ENCODE measurements at places on chromosomes 12 and 14. TPM values are rescaled to one million over a fixed set of nuclear protein-coding genes. Genes with fewer than 3 reads are reported as not detected.
A peak's percentile ranks its signal among the peaks of the same experiment; 100 is the strongest.

DNA sequence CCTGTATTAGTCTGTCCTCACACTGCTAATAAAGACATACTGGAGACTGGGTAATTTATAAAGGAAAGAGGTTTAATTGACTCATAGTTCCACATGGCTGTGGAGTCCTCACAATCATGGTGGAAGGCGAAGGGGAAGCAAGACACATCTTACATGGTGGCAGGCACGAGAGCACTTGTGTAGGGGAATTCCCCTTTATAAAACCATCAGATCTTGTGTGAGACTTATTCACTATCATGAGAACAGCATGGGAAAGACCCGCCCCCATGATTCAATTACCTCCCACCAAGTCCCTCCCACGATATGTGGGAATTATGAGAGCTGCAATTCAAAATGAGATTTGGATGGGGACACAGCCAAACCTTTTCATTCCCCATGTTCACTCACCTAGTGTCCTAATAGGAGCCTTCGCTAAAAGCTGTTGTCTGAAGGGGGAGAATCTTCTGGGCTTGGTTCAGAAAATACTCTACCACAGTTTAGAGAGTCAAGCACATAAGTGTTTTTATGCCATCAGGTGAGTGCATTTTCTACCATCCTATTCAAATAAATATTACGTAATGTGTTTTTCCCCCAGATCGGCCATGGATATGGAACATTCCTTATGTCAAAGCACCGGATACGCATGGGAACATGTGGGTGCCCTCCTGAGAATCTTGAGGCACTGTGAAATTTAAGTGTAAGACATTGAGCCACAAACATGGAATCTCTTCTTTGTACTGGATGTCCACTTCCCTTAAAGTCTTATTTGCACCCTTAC, 19.1 kb upstream of the KCNK13 start:
- DNase-seq: no peak

- no peak for DNase-seq
Observed at GRCh38 chr12:119005913-119006312, 24.6 kb downstream of the SRRM4 start.

DNA sequence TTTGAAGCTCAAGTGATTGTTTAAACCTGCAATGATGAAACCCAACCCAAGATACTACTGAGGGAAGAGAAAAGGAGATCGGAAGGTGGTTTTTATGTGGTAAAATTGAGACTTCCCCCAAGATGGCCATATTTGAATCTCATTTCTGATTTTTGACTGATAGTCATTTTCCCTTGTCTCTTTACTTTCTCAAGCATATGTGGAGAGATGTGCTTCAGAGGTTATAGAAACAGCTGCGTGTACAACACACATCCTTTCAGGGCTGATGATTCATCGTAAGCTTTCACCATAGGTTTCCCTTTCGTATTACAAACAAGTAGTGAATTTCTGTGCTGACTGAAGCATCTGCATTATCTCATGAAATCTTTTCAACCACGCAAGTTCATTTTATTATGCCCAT, 276.2 kb downstream of the EMP1 start:
- DNase-seq: no peak

- DNase-seq: peak; percentile 70
Observed at GRCh38 chr12:31922341-31923062, 36.7 kb upstream of the RESF1 start.

DNA sequence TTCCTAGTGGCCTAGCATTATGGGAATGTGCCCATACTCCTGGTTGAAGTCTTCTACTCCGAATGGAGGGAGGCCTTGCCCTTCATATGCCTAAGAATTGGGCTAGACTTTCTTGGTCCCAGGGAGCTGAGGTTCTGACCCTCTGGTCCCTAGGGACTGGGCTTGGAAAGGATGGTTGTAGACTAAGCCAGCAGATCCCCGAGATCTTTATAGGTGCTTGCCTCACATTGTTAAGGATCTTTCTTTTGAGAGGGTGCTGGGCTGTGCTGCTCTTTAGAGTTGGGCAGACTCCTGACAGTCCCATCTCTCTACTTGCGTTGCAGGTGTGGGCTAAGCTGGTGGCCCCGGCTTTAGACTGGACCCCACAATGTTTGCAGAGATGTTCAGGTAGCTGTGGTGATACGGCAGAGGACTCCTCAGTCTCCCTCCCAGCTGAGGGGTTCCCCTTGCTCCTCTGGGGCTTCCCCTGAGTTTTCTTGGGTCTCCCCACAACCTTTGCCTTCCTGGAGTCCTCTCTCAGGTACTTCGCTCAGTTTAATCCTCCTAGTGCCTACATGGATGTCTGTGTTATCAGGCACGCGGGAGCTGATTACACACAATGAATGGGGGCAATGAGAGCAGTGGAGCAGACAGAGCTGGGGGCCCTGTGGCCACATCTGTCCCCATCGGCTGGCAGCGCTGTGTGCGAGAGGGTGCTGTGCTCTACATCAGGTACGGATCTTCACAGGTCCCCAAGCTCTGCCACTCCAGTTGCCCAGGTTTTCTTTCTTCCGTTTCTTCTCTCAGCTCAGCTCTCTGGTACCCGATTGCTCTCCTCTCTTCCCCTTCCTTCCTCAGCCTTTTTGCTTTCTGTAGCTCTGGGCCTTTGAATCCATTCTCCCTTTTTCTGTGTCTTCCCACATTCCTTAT, 1.3 kb downstream of the MBD6 start:
- DNase-seq: no peak

DNA sequence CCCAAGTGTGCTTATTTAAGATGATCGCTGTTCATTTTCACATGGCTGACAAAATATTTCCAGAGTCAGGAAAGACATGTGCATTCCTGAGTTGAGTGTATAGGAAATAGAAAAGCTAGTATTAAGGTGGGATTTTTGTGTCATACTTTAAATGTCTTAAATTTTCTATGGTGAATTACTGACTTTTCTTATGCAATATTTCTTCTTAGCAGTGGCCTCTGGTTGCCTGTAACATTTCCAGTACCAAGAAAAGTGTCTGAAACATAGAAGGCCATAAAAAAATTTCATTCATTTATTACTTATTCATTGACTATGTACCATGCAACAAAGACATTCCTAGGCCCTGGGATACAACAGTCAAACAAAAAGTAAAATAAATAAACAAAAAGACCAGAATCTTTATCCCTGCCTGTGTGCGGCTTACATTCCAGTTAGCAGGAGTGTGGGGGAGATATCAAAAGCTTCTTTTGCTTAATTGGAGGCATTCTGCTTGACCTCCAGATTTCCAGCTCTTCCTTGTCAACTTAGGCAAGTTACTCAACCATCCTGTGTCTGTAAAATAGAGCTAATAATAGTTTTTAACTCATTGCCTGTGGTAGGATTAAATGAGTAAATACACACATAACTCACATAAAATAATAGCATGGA, 216.3 kb upstream of the FLRT2 start:
- no peak for DNase-seq

GRCh38 chr12:131808744-131809371, 19.3 kb upstream of the MMP17 start:
- no peak for DNase-seq

Gene FGF6
- total RNA-seq: not detected

- DNase-seq: peak; percentile 60
Observed at GRCh38 chr14:74475678-74476077, 17.4 kb downstream of the NPC2 start.

Gene ZNF740
- total RNA-seq: 11.7 TPM

GRCh38 chr12:15772405-15773018, 16.7 kb downstream of the EPS8 start:
- DNase-seq: peak; percentile 48
